RCC 7860 (cell line): ENCODE measurements at places on chromosomes 2 and 18.

GRCh38 chr2:80548469-80548868 lies 243.9 kb upstream of the LRRTM1 start:
- no peak for DNase-seq

GRCh38 chr2:75896779-75897366 lies 186.2 kb upstream of the GCFC2 start:
- no peak for DNase-seq

- no peak for DNase-seq
Observed at GRCh38 chr2:128269990-128270671, 48.5 kb downstream of the HS6ST1 start.

DNA sequence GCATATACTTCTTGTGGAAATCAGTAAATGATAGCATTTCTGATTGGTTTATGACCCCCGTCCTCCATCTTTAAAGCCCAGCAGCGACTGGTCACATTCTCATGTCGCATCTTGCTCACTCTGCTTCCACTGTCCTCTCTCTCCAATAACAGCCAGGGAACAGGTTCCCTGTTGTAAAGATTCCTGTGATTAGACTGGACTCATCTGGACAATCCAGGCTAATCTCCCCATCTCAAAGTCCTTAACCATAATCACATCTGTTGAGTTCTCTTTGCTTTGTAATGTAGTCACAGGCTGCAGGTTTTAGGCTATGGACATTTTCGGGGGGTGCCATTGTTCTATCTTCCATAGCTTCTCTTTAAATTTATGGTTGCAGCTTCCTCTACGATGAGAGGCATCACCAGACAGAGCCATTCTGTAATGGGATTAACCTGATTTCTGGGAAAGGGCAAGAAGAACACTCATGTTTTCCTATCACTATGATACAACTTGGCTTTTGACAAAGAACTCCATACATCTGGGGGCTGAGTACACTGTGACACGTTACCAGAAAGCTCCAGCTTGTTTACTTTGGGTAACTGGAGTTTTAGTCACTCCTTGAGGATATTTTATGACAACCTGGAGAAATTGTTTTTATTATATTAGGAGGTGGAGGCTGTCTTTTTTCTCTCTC lies 159.0 kb downstream of the NYAP2 start:
- no peak for DNase-seq

- DNase-seq: peak; percentile 6
Observed at GRCh38 chr2:158464426-158465281, 7.9 kb downstream of the PKP4 start.

GRCh38 chr2:178076130-178076529 lies 3.6 kb upstream of the PDE11A start:
- DNase-seq: no peak

DNA sequence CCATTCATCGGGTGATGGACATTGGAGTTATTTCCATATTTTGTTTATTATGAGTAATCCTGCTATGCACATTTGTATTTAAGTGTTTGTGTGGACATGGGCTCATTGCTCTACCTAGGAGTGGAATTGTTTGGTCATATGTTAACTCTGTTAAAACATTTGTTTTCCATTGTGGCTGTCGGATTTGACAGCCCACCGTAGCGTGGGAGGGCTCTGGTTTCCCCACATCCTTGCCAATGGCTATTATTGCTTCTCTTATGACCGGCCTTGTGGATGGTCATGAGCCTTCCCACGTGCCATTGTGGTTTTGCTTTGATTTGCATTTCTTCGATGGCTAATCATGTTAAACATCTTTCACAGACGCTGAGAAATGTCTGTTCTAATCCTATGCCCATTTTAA lies 92.0 kb downstream of the ZNF236 start:
- no peak for DNase-seq

GRCh38 chr2:239488125-239488524 lies 87.3 kb upstream of the HDAC4 start:
- no peak for DNase-seq
